ENCODE measurements at places on chromosomes 2 and 18.

DNA sequence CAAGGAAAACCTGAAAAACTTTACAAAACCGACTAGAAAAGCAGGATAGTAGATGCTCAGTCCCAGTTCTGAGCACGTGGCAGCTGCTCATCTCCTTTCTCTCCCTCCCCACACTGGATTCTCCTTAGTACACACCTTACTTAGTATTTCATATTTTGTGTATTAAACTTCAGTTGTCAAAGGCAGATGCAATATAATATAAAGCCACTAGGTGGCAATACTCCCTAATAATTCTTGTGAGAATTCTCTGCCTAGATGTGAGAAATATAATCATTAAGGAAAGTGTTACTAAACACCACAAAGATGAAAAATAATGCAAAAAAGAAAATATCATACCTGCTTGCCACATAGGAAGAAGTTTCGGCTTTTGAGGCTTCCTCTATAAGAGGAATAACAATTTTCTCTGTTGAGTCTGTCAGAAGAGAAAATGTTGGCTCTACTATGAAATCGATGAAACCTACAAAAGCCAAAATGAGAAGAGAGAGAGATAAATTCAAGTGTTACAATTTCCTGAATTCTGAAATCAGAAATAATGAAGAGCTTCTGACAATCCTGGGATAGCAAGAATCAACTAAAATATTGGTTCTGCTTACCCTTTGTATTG is 200.6 kb downstream of the PPP1R1C start:
- DNase-seq, result peak; percentile 33

DNA sequence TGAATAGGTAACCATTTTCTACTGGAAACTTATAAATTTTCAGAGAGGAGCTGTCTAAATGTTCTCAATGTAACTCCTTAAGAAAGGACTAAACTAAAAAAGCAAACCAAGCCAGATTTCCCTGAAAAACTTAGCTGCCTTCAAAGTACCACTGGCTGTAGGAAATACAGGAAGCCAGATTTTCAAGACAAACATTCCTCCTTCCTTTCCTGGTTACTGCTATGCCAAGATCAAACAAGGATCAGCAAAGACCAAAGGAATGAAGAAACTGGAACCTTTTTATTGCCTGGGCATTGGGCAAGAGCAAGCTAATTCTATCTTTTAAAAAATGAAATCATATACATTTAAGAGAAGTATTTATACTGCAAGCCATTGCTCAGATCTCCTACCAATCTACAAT is 212.7 kb downstream of the DYM start:
- no peak for DNase-seq

DNA sequence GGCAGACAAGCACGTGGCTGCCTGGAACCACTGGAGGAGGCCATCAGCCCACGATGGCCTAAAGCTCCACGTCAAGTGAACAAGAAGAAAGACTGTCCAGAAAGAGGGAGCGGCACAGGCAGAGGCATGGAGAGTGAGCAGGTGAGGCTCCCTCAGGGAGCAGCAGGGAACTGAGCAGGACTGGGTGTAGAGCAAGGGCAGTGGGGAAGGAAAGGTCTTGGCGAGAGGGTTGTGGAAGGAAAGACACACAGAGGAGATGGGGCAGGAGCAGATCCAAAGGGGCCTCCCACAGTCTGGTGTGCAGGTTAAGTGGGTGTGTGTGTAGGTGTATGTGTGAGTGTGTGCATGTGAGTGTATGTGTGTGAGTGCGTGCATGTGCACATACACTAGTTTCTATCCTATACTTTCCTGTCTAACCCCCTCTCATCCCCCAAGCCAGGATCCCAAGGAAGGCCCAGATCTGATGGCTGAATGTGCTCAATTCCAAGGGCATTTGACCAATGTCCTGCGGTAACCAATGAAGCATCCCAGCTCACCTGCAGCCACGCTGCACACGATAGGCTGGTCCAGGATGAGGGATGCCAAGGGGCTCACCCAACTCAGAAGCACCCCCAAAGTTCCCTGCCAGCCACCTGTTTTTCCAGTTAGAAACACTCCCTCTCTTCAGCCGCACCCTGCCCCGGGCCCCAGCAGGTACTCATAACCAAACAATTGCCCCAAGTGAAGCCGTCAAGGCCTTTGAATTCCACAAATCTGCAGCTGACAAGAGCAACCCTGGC is 262.5 kb upstream of the RAB6C start:
- no peak for DNase-seq

GRCh38 chr2:71685073-71685848 is 231.9 kb downstream of the DYSF start:
- no peak for DNase-seq
